ENCODE measurements at places on chromosomes 4 and X. TPM values are rescaled to one million over a fixed set of nuclear protein-coding genes. Genes with fewer than 3 reads are reported as not detected.

The AMOT gene
- 55.2 TPM for total RNA-seq

DNA sequence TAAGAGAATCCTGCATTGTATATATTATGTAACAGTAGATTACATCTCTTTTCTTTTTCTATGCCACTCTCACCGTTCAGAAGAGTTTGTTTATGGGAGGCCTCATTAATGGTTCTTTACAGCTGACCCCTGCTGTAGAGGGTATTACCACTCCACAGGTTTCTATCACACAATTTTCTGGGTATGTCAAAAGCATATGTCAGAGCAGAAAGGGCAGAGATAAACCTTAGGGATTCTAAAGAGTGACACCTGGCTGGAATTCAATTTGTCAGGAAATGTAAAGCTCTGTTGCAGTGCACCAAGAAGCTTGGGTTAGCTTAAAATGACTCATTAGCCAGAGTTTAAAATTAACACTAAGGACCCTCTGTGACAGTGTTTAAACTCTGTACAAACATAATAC, 658.7 kb downstream of the PCDH18 start:
- no peak for DNase-seq
- H3K27ac ChIP-seq, result no peak overlapping the region
- H3K36me3 ChIP-seq, result no peaks in the 10 kb centered on the region

The GAGE12J gene
- total RNA-seq, result not detected

- no peaks in the 10 kb centered on the region for H3K27me3 ChIP-seq
- no peaks in the 10 kb centered on the region for H3K4me1 ChIP-seq
- DNase-seq, result no peak
- no peak overlapping the region for H3K27ac ChIP-seq
Measured at GRCh38 chrX:107442914-107443527, 6.4 kb upstream of the FRMPD3 start.

Data from thoracic aorta (tissue), 2 donors.